SJCRH30 (cell line): ENCODE measurements at places on chromosomes 7 and 10.

DNA sequence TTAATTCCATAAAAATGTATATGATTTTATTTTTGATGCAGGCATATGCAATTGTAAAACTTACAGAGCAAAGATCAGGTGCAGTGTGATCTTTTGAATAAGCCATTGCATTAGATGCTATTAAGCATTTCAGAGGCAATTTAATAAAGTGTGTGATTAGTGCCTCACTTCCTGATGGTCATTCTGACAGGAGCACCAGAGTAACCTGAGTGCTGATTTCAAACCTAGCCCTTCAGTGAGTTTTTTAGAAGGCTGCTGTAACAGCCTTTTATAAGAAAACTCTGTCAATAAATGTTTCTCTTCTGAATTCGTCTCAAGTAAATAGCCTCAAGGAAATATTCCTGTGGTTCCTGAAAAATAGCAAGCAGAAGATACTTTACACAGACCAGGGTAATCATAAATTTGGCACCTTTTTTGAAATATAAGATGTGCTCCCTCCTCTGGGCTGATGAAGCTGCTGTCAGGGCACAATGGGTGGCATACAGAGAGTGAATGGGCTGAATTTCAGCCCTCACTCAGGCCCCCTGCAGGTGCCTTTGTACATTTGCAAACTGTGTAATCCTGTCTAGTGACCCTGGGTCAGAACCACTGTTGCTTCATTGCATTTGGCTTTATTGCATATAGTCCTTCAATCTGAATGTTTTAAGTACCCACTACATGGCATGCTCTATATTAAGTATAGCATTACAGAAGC is 193.7 kb upstream of the CSTF2T start:
- DNase-seq = no peak

DNA sequence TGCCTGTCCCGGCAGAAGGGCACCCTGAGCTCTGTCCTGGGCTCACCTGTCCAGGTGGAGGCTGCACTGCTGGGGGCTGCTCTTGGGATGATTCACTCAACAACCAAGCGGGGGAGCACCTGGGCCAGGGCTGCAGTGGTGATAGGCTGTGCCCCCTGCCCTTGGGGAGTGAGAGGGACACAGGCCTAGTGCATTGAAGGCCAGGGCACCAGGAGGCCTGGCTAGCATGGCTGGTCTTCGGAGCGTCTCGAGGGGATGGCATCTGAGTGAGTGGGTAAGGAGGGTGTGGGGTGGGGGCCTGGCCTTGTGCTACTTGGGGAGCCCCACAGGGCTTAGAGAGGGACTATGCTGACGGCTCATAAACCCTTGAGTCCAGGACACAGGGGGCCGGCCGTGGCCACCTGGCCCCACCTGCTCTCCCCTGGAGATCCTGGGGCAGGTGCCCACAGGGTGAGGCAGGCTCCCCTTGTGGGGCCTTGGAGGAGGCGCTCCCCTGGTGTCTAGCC is 3.1 kb downstream of the PWWP2B start:
- DNase-seq = no peak

- no peak for DNase-seq
Observed at GRCh38 chr7:123876557-123877256, 31.7 kb downstream of the HYAL4 start.

DNA sequence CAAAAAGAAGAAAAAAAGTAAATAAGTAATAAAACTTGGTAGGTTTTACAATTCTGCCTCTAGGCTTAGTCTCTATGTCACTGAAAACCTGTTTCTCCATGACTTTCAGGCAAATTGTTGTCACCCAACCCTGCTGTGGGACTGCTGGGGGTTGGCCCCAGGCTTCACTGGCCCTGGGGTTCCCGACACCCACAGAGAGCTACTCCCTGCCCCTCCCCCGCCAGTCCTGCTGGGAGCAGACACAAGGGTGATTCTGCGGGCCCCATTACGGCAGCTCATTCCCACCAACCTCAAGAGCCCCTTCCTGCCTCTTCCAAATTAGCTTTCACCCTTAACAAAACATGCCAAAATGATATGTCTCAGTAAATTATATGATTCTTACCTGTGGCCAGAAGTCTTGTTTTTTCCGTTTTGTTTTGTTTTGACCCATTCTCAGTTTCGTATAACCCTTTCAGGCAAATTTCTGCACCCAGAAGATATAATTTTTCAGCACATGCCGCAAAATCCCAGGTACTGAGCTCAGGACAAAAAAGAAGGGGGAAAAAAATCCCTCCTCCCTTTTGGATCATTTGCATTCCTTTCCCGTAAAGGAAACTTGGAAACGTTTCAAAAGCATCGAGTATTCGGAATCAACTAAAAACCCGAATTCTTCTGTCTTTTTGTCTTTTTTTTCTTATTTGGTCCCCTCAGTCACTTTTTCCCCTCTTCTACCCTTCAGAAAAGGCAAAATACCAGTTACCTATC is 27.8 kb downstream of the CHST15 start:
- DNase-seq = no peak

DNA sequence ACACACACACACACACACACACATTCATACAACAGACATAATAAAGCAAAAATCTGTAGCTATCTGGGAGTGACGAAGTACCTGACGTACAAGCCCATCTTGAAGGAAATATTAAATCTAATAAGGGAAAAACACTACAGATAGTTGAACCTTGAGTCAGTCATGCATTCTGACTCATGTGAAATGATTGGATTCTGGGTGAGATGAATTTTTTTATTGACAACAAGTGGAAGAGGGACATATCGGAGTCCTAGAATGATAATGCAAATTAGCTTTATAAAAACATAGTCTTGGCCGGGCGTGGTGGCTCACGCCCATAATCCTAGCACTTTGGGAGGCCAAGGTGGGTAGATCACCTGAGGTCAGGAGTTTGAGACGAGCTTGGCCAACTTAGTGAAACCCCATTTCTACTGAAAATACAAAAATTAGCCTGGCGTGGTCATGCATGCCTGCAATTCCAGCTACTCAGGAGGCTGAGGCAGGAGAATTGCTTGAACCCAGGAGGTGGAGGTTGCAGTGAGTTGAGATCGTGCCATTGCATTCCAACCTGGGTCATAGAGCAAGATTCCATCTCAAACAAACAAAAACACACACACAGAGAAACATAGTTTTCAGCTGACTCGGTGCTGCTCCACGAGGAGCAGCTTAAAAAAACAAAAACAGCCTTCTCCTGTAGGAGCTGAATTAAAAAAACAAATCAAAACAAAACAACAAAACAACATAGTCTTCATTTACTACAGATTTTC is 154.4 kb upstream of the MKLN1 start:
- no peak for DNase-seq

DNA sequence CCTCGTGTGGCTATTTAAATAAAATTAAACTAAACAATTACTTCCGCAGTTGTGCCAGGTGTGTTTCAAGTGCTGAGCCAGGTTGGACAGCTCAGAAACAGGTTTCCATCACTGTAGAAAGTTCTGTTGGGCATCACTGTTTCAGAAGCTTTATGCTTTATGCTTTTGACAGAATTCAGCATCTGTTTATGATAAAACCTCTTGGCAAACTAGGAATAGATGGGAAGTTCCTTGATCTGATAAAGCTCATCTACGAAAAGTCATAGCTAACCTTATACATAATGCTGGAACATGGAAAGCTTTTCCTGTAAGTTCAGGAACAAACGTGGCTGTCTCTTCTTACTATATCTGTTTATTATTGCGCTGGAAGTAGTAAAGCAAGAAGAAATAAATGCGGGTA is 143.4 kb downstream of the DOCK1 start:
- no peak for DNase-seq

GRCh38 chr7:24158975-24159374 is 125.0 kb upstream of the NPY start:
- DNase-seq = no peak

GRCh38 chr10:48473704-48474103 is 131.2 kb downstream of the ARHGAP22 start:
- DNase-seq = no peak

DNA sequence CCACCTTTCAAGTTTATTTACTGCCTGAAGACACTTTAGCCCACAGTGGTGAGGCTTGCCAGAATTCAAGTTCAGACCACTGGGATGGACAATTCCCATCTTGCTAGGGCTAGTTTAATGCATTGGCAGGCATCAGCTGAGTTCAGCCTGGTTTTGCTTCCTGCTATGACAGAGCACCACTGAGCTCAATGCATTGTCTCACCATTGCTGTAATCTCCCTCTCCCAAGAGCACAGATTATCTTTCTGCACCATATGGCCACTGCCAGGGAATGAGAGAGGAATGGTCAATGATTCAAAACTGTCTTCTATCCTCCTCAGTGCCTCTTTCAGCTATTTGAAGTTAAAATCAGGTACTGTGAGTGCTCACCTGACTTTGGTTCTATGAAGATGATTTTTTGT is 160.8 kb downstream of the XPNPEP1 start:
- DNase-seq = no peak

DNA sequence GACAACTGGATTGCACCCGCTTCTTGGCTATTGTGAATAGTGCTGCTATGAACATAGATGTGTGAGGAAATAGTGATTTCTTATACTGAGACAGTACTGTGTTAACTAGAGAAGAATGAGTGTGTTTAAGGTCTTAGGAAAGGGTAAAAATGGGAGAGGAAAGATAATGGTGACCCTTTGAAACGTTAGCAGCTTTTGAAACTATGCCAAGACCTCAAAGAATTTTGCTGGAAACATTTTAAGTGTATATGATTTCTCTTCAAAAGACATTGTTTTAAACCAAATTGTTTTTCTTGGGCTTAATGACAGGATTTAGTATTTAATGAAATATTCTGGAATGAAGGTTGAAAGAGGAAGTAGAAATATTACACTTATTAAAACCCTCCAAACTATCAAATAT is 100.8 kb upstream of the ARHGAP21 start:
- no peak for DNase-seq

DNA sequence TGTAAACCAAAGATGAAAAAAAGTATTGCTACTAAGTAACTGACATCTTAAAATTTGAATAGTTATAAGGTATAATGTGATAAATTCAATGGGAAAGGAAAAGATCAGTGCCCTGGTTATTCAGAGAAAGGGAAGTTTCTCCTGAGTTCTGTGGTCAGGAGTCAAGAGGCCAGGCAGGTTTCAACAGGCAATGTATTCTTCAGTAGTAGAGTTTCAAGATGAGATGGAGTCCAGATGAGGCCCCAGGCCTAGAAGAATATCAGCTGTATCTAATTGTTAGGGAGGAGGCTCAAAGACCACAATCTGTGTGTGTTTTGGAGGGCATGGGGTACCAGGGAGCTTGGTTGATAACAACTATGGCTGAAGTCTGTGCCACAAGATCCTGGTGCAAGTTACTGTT is 101.4 kb upstream of the DLX6 start:
- no peak for DNase-seq

GRCh38 chr7:82360591-82361368 is 82.8 kb downstream of the CACNA2D1 start:
- no peak for DNase-seq

- DNase-seq = no peak
Observed at GRCh38 chr10:44564361-44564760, 179.5 kb upstream of the CXCL12 start.

DNA sequence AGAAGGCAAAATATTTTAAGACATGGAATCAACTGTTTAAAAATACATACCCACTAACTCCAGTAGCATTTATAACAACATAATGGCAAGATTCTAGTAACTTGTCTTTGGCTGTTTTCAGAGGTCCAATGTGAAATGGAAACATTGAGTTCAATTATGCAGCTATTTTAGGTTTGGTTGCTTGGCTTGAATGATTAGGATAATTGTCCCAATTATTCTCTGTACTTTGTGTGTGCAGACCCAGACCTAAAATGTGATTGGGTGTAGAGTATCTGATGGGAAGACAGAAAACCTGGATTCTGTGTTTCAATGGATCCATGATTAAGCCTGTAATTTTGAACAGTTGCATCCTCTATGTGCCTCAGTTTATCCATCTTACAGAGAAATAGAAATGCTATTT is 392.7 kb upstream of the NFE2L3 start:
- no peak for DNase-seq

DNA sequence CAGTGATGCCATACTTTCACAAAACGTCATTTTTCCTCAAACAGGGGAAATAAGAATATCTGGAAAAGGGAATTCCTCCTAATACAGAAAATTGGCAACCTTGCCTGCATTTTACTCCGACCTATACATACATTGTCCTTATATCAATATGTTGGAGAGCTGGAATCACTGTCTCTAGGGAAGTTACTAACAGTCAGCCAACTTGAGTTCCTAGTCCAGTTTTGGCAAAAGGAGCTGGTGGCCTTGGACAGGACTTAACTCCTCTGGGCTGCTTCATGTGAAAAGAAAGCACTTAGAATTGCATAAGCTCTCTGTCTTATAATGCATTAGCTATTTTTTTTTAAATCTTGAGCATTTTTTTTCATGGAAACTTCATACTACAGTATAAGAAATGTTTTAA is 174.2 kb upstream of the HGF start:
- DNase-seq = no peak

- DNase-seq = no peak
Observed at GRCh38 chr7:80760292-80760691, 121.8 kb downstream of the CD36 start.

DNA sequence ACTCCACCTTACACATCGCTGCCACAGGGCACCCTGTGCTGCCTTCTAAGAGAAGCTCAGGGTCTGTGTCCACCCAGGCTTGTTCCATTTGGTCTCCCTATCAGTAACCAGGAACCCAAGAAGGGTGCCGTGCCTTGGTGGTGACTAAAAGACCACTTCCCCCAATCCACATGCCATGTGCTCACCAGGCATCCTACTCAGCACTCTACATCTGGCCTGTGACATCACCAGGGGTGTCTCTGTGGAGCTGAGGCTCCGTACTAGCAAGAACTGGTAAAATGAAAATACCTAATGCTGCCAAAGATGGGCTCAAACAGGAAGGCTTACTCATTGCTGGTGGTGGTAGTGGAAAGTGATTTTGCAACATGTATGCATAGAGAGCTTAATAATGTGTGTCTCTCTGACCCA is 19.0 kb upstream of the C10orf71 start:
- DNase-seq = peak; percentile 43

- no peak for DNase-seq
Observed at GRCh38 chr7:102175423-102176170, 111.1 kb upstream of the SH2B2 start.

GRCh38 chr7:68680235-68680872 is 917.9 kb upstream of the AUTS2 start:
- no peak for DNase-seq

- no peak for DNase-seq
Observed at GRCh38 chr10:20117471-20117870, 301.2 kb downstream of the PLXDC2 start.

- DNase-seq = no peak
Observed at GRCh38 chr7:69864274-69864673, 266.0 kb downstream of the AUTS2 start.

- DNase-seq = no peak
Observed at GRCh38 chr10:133565441-133566294, at the start of gene SYCE1. Gene SYCE1, minus strand, starts transcription at chr10:133565583. Its CDS starts 54 bp downstream, at chr10:133565529.

- DNase-seq = no peak
Observed at GRCh38 chr7:469563-469961, 50.1 kb downstream of the PDGFA start.
